ENCODE measurements at places on chromosomes 4 and X.
A peak's percentile ranks its signal among the peaks of the same experiment; 100 is the strongest.

DNA sequence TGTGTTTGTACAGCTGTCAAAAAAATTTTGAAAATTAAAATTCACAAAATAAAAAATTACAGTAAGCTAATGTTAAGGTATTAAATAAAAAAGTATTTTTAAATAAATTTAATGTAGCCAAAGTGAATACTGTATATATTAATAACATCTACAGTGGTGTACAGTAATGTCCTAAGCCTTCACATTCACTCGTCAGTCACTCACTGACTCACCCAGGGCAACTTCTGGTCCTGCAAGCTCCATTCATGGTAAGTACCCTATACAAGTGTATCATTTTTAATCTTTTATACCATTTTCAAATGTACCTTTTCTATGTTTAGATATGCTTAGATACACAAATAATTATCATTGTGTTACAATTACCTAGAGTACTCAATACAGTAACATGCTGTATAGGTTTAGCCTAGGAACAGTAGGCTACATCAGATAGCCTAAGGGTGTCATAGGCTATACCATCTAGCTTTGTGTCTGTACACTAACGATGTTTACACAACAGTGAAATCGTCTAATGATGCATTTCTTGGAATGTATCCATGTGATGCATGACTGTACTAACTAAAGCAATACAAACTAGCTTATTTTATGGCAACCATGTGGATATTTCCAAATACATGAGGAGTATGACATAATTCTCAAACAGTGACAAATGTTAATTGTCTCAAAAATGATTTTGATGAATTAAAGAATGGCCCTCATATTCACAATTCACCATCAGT, 13.7 kb downstream of the DDX60 start:
- no peak for DNase-seq

- no peak for DNase-seq
Observed at GRCh38 chrX:78945186-78945912, at the start of gene P2RY10. Gene P2RY10, plus strand, starts transcription at chrX:78945391. Its CDS starts 15,130 bp downstream, at chrX:78960521.

DNA sequence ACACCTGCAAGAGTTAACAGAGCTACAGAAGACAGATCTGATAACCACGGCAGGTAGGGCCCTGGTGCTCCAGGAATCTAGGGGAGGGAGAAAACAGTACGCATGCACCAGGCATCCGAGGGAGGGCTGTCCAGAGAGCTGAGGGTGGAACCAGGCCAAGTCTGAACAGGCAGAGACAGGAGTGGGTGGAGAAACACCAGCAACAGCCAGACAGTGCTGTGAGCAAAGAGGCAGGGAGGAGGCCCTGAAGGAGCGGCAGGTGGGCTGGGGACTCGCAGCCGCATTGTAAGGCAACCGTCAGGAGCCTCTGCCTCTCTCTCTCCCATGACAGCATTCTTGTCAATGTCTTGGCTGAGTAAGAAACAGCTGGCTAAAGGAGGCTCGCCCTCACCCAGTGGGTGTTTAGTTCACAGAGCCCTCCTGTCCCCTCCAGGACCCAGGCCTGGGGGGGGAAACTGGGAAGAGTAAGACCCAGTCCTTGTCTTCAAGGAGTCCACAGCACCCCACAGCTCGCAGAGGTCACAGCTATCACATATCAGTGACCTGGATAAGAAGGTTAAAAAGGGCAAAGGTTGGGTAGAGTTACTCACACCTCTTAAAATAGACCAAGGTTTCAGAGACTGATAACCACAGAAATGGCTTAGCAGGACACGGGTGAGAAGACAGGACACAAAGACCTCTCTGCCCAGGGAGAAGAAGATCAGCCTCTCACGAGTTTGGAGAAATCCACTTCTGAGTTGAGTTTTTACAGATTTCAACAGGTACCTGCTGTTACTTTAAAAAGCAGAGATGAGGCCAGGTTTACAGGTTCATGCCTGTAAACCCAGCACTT, 10.5 kb downstream of the ACSL1 start:
- DNase-seq: peak; percentile 65

DNA sequence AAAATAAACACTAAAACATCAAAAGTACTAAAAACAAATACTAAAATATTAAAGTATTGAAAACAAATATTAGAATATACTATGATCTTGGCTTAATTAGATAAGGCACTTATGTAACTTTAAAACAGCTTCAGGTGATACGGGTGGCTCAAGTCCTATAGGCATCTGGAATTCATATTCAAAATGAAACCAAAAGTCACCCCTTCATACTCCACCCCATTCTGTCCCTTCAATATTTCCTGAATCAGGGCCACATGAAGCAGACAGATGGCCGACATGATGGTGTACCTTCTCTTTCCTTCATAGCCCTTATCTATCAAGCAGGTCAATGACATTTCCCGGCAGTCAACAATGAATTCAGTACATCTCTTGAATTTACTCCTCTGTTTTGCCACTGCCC, 71.9 kb upstream of the MAGEB10 start:
- DNase-seq: no peak

GRCh38 chr4:36944232-36944631, 300.3 kb upstream of the NWD2 start:
- DNase-seq: no peak

- DNase-seq: no peak
Observed at GRCh38 chrX:39161611-39162255, 360.5 kb downstream of the MID1IP1 start.

DNA sequence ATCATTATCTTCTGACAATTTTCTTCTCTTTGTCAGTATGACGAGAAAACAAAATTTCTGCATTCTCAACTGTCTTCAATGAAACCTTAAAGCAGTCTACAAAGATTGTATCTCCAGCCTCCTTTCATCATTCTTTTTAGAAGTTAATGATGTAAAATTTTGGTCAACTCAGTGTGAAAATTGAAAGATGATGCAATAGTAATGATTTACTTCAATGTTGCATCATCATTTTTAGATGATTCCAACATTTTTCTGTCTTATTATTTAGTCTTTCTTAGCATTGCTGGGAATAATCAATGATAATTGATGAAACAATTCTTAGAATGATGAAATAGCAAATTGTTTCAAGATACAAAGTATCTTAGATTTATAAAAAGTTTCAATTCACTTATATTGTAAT, 372.7 kb downstream of the C4orf33 start:
- DNase-seq: no peak

DNA sequence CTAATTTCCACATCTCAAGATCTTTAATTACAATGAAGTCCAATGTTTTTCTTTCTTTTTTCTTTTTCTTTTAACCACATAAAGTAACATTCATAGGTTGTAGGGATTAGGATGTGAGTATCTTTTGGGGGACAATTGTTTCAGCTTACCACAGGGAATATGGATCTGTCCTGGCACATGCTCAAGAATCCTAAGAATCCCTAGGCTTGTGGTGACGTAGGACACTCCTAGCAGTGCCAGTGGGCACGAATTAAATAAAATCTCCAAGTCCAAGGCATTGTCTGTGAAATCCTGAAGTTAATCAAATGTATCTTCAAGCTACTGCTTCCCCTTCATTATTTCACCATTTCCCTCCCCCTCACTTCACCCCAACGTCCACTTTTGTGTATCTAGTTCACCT, 2.6 kb upstream of the LAS1L start:
- no peak for DNase-seq

DNA sequence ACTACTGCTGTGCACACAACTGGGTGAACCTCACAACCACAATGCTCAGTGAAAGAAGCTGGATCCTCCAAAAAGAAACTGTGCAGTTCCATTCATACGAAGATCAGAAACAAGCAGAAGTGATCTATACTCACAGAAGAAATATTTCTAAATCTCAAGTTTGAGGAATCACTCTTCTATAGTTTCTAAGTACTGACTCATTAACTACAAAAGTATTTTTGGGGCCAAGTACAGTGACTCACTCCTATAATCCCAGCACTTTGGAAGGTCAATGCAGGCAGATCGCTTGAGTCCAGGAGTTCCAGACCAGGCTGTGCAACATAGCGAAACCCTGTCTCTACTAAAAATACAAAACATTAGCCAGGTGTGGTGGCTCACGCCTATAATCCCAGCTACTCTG, 51.3 kb upstream of the RELL1 start:
- no peak for DNase-seq

GRCh38 chrX:47229427-47229826, 3.4 kb upstream of the USP11 start:
- no peak for DNase-seq

DNA sequence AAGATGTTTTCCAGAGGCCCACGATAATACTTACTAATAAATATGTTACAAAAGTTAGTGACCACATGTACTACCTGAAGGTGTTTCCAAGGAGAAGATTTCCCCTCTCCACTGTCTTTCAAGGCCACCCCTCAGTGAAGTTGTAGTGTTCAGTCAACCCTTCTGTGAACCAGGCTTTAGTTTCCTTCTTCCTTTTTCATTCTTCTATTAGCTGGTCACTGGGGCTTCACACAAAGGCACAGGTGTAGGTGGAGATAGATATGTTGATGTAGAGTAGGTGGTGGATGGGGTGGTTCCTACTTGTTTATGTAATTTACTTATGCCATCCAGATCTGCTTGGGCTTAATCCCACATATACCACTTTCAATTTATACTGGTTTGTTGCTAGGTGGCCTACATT, 43.3 kb upstream of the ADAM29 start:
- DNase-seq: no peak

DNA sequence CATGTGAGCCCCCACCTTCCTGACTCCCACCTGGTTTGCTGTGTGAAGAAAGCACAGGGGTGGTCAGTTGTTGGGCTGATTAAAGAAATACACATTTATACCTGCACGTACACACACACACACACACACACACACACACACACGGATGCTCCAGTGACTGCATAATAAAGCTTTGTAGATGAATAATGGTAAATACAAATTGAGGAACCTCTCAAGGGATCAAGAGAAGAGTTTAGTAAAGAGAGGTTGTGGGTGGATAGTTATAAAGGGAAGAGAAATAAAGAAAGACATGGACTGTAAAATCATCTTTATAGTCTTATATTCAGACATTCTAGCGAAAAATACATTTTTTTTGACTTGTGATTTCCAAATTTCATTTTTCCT, 144.1 kb downstream of the MGST2 start:
- no peak for DNase-seq

- DNase-seq: no peak
Observed at GRCh38 chrX:145840531-145840930, 22.9 kb downstream of the SLITRK2 start.

GRCh38 chrX:10992110-10992509, 119.0 kb upstream of the HCCS start:
- DNase-seq: no peak

DNA sequence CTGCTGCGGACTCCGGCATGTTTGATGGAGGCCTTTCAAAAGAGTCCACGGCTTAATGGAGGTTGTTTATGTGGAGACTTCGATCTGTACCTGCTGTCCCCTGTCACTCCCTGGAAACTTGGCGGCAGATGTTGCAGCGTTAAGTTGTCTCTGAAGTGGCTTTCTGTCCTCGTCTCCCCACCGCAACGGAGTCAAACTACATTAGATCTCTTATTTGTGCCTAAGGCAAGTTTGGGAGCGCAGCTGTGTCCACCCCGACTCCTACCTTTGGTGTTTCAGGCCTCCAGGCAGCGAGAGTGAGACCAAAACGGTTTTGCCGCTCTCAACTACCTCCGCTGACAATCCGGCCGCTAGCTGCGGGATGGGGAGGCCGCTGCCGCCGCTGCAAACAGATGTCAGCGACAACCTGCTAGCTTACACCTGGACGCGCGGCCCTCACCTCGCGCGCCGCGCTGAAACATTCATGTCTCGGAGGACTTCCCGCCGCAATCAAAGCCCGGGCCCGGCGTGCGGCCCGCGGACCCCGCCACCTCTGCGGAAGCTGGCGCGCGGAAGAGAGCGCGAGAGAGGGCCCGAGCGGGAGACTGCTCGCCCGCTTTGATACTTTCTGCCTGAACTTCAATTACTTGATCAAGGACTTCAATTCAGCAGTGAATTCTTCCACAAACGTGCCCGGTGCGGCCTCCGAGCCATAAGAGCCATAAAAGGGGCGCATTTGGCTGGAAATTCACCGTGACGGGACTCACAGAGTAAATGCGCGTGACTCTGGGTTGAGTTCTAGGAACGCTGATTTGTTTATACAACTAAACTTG, 108.4 kb downstream of the ANTXR2 start:
- peak; percentile 78 for DNase-seq

DNA sequence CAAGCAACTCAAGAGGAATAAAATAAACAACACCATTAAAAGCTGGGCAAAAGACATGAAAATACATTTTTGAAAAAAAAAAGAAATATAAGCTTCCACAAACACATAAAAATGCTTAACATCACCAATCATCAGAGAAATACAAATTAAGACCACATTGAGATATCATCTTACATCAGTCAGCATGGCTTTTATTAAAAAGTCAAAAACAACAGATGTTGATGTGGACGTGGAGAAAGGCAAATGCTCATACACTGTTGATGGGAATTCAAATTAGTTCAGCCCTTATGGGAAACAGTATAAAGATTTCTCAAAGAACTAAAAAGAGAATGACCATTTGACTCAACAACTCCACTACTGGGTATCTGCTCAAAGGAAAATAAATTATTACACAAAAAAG, 59.6 kb downstream of the STK32B start:
- no peak for DNase-seq

DNA sequence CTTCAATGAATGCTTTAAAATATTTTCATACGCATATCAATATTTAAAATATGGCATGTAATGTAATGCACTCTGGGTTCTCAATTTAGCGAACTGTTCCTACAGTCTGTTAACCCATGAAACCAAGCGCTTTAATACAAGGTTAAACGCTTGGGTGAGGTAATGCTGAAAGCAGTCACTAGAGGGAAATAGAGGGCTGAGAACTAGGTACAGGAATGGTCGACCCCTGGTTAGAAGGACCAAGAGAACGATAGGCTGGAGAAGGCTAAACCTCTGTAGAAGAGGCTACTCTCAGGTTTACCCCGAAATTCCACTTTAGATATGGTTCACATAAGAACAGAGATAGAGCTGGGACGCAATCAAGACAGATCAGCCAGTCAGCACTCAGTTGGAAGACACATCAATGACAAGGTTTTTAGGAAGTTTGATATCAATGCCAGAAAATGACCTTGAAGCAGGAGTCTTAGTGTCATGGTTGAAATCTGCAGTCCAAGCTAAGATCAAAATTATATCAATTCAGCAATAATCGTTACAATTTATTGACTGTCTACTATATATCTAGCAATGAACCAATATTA, 26.9 kb downstream of the ARSJ start:
- DNase-seq: peak; percentile 23

DNA sequence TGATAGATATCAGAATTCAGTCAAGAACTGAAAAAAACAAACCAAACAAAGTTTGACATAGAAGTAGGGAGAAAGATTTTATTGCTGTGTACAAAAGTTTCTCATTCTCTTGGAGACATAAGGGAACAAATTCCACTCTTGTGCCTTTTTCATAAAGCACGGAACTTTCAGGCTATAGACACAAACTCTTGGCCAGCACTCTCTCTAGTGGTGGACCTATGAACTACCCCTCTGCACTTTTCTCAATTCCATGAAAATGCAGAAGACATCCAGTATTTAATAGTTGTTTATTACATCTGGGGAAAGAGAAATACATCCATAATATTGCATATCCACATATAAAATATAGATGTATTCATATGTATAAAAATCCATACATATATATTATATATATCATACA, 291.6 kb upstream of the HS3ST1 start:
- peak; percentile 7 for DNase-seq
